ENCODE measurements at places on chromosomes 3 and 15.

DNA sequence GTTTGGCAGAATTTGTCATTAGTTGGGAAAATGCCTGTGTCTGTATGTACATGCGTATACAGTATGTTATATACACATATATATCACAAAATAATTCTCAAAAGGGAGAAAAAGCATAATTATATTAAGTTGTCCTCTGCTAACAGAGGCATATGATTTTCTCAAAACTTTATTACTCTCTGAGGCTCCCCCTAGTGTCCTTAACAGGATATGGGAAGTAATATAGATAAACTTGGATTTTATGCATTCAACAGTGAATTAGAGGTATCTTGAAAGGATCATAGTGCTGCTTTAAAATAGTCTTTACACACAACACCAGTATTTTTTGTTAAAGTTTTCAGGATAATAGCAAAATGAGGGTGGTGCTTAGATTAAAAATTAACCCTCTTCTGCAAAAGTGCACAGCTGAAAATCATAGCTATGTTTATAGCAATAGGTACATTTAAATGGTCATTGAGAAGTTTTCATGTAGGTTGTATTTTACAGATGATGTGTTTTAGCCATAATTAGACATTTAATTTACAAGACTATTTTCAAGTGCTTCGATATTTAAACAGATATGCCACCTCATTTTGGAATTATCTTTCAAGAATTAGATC, 454.0 kb upstream of the ROBO2 start:
- no peak for DNase-seq

GRCh38 chr3:143184099-143184498, 64.5 kb downstream of the CHST2 start:
- no peak for DNase-seq

DNA sequence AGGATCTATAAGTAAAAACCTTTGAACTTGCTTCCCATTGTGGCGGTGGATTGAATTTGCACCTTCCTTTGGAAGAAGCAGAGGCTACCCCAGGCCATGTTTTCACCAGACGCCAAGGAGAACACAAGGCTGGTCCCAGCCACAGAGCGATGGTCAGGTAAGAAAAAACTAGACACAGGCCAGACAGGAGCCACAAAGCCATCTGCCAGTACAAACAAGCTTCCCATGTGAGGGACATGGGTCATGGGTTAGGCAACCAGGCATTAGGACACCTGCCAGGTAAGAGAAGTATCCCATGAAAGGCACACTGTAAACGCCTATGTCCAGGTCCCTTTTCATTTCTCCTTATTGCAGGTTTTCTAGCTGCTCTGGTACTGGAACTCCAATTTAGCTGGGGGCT, 190.2 kb downstream of the KLF13 start:
- DNase-seq, result no peak

DNA sequence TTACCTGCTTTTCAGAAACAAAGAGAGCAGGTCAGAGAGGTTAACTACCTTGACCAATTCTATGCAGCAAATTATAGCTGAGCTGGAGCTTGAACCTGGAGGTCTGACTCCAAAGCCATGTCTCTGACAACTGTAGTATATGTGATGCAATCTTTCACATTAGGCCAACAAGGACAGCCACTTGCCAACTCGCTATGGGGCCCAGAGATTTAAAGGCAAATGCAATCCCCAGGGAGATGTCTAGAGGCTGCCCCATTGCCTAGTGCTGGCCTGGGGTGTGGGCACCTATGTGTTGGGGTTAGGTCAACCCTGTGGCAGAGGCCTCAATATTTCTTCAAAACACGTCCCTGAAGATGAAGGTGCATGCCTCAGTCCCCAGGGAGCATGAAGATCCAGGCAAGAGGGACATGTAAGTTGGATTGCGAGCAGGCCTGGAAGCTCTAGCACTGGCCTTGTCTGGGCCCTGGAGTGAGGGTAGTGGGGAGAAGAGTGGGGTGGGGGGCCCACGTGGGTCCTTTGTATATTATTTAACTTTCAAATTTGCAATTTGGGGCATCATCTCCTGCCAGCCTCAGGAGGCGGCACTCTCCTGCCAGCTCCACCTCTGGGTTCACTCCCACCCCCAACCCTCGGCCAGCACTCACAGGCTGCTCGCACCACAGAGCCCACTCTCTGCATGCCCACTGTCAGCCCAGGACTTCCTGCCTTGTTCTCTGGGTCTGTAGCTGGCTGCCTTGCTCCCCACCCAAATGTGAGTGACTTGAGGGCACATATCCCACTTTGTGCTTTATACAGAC, 64.3 kb downstream of the SLC12A8 start:
- DNase-seq, result no peak

GRCh38 chr3:25453619-25454004, 25.5 kb downstream of the RARB start:
- no peak for DNase-seq

DNA sequence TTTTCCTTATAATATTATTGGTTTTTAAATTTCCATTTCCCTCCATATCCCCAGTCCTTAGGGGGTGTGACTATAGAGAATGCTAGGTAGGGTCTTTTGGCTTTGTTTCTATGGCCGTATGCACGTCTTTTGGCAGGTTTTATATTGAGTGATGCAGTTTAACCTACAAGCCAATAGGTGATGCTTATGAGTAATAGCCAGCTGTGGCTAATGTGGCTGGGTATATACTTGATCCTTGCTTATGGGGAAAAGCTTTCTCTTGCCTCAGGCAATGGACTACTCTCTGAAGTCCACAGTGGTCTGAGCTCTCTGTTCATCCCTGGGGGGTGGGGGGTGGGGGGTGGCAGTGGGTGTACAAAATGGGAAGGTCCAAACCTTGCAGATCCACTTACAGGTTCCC, 223.9 kb downstream of the MFSD1 start:
- DNase-seq, result no peak

DNA sequence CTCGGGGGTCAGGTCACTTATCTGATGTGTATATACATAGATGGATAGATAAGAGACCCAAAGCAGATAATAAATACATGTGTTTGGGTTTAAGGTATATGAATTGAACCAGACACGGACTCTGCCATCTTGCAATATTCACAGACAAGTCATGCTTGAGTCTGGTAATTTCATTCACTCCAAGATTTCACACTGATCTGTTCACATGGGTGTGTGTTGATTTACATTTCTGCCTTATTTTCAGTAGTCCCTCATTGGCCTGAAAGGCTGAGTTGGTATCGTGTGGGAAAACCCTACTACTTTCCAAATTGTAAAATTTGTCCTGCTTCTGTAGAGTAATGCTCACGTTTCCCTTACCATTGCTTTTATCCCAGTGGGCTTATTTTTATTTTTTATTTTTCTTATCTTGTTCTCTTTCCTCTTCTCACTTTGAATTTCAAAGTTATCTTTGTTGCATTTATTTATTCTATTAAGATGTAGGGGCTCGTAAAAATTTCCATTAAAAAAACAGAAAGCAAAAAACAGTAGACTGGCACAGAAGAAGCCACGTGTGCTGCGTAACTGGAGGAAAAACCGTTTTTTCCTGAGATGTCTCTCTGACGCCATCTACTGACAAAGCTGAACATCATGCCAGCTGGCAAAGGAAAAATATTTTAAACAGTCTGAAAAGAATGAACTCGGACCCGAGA, 10.8 kb upstream of the MFSD1 start:
- no peak for DNase-seq

DNA sequence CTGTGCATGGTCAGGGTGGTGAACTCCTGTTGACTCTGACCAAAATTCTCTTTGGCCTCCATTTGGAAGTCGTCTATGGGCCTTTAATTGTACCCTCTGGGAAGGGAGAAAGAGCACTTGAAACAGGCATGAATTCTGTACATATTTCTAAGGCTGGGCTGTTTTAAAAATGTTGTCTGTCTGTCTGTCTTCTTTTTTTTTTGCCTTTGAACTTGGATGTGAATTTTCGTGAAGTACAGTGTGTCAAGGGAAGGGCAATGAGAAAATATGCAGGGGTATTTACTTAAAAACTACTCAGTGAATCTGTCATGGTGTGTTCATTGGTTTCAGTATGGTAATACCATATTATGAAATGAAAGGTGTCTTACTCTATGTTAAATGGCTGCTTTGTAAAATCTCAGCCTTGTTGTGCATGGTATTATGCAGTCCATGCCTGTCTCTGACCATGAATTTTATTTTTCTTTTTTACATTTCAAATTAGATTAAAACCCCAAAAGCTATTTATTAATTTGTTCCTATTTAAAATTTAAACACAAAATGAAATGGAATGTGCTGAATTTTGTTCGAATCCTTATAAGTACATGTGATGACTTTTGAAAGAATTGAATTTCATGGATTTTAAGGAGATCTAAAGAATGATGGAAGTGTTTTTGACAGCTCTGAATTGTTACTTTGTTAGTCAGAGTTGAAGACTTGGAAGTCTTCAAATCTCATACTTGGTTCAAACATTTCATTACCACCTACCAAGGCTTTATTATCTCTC, 51.1 kb downstream of the RARB start:
- no peak for DNase-seq

DNA sequence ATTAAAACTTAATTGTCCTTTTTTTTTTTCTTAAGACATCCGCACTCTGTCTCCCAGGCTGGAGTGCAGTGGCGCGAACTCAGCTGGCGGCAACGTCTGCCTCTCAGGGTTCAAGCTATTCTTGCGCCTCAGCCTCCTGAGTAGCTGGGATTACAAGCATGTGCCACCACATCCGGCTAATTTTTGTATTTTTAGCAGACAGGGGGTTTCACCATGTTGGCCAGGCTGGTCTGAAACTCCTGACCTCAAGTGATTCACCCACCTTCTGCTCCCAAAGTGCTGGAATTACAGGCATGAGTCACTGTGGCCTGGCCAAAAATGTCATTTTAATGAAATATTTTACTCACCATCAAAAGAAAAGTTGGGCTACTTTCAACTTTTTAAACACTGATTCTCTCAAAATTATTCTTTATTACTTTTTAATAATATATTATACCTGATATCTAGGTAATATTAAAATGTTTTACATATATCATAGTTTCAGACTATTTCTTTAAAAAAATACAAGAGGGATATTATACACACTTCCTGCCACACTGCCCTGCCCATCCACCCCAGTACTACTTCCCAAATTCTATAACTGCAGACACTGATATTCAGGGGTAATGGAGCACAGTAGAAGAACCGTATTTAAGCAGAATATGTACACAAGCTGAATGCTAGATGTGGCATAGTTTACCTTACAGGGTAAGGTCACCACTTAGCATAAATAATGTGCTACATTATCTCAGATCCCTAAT, 723.9 kb upstream of the ZNF385D start:
- no peak for DNase-seq

DNA sequence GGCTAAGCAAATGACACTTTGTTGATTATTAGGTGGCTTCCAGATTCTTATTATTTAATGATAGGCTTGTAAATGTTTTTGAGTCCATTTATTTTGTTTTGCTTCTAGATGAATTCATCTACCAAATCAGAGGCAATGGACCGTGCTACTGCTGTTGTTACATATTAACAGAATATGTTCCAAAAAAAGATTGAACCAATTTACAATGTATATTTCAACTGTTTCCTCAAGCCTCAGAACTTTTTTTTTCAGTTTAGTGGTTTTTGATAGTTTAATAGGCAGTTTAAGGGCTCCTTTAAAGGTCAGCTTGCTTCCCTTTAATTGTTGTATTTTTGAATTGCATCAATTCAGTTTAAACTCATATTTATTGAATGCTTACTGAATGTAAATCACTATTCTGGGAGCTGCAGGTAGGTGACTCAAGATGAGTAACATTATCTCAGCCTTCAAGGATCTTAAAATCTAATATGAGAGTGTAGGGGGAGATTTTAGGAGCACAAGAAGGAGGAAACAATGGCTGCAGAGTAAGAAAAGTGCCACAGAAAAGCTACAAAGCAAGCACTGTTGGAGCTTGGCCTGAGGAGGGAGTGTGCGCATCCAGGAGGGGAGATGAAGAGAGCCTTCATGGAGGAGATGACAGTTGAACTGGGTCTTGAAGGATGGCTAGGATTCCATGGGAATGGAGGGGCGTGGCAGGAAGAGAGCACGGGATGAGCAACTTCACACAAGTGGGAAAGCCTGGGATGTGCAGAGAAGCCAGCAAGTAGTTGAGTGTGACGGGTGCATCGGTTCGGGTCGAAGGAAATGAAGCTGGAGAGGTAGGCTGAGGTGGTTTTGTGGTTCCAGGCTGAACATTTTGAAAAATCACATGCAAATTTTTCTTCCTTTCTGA, 14.7 kb downstream of the MAP2K1 start:
- no peak for DNase-seq

DNA sequence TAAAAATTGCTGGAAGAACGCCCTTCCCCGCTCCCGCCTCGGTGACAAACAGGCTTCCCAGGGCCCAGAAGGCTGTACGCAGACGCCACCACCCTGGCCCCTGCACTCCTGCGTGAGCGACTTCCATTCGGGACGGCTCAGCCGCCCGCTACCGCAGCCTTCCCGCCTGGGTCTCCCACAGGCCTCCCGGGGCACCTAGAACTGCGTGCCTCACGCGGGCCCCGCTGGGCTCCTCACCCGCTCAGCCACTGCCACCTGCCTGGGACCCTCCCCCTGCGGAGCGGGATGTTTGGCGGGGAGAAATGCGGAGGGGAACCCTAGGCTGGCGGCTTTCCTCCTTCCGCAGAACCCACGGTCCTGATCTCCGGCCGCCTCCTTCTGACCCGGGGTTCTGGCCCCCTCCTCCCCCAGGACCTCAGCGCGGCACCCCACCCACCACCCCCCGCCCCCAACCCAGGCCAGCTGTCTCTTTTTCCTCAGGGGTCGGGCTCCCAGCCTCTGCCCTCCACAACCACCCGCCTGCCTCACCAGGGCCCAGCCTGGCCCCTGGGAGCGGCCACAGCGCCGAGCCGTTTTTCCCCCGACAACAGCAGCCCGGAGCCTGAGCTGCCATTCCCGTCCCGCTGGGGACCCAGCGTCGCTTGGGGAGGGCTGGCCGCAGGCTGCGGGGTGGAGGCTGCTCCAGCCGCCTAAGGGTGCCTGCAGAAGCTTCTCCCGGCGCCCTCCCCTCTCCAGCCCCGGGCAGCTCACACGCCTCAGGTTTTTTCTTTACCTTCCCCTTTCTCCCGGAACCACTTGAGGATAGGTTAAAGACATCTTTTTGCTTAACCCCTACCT, 27.6 kb upstream of the RAB7A start:
- DNase-seq, result no peak

DNA sequence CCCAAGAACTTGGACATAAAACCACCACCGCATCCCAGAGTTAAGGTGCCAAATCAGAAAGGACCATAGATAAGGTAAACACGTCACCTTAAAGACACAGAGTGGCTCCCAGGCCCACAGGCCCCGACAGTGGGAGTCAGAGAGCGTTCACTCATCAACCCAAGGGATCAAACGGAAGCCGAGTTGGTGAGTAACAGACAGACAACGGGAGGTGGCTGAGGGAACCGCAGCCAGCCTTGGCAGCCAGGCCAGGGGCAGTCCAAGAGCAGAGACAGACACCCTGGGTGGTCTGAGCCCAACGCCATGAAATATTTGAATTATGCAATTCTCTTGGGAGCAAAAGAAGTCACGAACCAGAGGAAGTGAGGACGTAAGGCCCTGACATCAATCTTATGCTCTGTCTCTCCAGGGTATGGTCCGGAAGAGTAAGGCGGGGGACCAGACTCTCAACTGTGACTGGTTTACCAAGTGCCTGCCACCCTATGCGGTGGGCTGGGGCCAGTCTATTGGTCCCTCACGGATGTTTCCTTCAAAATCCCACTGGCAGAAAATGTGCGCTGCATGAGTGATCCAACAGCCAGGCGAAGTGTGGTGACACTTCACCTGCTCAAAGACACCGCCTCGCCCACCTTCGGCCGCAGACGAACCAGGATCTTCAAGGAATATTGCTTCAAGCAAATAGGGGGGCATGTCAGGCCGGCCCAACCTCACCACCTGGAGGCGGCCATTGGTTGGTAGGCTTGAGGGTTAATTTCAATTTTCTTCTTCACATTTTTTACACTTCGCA, 34.3 kb downstream of the TMEM44 start:
- DNase-seq, result no peak

Data from GM04503 (cell line).